Activated CD4-positive, alpha-beta T cell treated with anti-CD3 and anti-CD28 coated beads, Interleukin-2, amount 10 ng/mL, durations not matched to agents 7 days and 5 days (primary cell): ENCODE measurements at places on chromosomes 12 and 14.

DNA sequence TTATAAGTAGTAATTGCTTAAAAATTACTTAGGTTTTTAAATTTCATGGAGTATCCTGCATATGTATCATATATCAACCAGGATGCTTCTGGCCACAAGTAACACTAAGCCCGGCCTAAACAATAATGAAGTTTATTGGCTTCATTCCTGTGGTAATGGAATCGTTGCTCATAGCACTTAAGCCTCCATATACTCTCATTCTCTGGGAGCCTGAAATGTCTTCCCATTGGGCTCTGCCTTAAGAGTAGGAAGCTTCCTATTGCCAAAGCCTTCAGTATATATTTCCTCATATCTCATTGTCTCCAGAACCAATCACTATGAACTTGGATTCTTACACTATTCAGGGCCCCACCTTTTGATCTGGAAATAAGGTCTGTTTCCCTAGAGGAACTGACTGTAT, 83.8 kb upstream of the DNM1L start:
- no peak for DNase-seq

GRCh38 chr14:100654814-100655740, 67.9 kb upstream of the BEGAIN start:
- peak; percentile 51 for DNase-seq

GRCh38 chr12:6377667-6377994, 2.3 kb upstream of the SCNN1A start:
- DNase-seq: no peak

GRCh38 chr12:112851024-112851777, 55.6 kb upstream of the OAS1 start:
- DNase-seq: no peak

DNA sequence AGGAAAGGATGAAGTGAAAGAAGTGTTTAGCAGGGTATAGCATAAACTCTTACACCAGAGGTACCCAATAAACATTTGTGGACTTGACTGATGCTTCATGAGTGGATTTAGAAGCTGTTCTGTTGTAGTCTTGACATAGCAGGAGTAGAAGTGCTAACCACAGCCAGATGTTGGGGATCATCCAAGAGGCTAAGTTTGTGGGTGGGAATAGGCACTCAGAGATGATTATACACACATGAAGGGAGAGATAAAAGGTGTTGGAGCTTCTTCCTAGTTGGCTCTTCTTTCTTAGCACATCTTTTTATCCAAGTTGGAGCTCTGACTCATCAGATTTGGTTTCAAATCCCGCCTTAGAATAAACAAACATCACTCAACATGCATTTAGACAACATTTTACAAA, 166.7 kb upstream of the E2F7 start:
- no peak for DNase-seq

DNA sequence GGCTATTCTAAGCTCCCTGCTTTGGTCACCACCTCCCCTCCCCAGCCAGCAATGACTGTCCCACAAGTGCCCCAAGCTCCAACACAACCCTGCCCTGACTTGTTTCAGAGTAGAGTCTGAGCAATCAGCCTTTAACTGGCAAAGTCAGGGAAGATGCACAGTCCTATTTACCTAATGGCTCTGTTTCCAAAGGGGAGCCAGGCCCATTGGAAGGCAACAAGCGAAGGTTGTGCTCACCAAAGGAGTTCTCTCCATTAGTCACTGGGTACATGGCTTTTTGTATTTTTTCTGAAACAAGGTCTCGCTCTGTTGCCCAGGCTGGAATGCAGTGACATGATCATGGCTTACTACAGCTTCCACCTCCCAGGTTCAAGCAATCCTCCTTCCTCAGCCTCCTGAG, 267.1 kb upstream of the CRY1 start:
- DNase-seq: no peak

DNA sequence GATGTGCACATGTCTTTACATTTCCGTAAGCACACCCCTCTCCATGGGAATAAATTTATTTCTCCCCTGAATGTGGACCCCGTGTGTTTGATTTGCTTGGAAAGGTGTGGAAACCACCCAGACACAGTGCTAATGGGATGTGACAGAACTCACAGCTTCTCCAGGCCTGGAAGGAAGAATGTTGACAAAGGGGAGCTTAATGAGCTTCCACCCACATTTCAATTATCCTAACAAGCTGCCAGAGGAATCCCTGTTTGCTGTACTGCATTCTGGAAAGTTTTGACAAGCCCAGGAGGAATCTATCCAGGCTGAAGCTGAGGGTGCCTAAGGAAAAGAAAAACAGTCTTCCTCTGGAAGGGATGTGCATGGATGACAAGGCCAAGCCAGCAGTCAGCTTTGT, 51.2 kb upstream of the CCDC60 start:
- no peak for DNase-seq

GRCh38 chr12:30816742-30817465, 62.2 kb upstream of the CAPRIN2 start:
- no peak for DNase-seq

DNA sequence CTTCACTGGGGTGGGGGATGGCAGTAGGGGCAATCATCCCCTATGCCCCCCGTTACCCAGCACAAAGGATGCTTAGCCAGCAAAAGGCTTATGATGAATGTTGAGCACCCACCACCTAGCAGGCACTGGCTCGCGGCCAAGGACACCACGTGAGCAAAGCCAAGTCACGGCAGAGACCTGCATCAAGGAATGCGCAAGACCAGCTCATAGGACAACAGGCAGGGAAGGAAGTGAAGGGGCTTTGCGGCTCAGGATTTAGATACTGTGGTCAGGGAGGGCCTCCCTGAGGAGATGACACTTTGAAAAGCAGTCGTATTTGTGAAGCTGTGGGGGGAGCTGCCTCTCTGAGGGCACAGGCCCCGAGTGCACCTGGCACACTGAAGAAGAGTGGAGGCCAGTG, 32.8 kb downstream of the SH2B3 start:
- DNase-seq: no peak

- no peak for DNase-seq
Measured at GRCh38 chr14:37133284-37133913, 39.0 kb downstream of the SLC25A21 start.

GRCh38 chr12:57934819-57935218, 6.5 kb upstream of the ATP23 start:
- no peak for DNase-seq

- DNase-seq: no peak
Measured at GRCh38 chr12:66008985-66009384, 121.6 kb downstream of the LLPH start.

DNA sequence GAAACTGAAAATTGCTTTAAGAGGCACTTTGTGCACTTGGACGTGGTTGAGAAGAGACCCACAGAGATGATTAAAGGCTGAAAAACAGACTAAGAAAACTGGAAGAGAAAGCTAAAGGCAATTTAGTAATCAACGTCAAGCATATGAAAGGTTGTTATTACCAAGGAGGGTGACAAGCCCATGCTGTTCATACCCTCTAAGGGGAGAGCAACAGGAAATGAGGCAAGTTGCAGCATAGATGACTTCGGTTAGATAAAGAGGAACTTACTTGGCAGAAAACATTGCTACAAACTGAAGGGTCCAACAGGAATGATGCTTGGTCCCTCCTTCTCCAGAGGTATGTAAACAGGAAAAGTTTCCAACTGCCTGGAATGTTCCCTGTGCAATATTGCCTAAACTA, 107.8 kb downstream of the DUSP6 start:
- DNase-seq: peak; percentile 60

DNA sequence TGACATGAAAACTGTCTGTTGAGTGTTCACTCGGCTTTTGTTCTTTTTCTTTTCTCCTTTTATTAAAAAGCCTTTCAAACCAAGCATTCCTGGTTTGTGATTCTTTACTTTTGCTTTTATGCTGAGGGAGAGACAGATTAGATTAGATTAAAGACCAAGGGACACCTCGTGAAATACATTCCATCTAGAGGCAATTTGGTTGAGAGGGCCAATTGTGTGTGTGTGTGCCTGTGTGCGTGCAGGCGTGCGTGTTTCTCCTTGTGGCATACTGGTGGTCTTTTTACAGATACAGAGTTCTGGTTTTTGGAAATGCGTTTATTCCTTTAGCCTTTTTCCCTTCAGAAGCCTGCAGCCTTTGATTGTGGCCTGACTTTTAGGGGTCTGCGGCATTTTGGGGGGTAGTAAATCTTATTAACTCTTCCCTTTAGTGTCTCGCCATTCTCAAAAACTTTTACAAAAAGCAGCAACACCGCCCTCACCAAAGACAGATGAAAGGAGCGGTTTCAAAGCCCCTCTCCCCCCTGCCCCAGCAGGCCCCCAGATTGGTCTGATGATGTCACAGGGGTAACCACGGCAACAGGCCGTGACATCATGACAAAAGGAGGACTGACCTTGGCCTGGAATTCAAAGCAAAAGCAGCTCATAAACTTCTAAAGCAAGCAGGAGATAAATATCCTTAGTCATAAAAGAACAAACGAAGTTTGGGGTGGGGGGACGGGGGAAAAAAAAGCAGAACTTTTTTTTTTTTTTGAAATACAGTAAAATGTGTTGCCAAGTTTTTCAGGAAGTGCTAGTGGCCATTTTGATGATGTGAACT, 84.1 kb upstream of the TBX3 start:
- DNase-seq: no peak

DNA sequence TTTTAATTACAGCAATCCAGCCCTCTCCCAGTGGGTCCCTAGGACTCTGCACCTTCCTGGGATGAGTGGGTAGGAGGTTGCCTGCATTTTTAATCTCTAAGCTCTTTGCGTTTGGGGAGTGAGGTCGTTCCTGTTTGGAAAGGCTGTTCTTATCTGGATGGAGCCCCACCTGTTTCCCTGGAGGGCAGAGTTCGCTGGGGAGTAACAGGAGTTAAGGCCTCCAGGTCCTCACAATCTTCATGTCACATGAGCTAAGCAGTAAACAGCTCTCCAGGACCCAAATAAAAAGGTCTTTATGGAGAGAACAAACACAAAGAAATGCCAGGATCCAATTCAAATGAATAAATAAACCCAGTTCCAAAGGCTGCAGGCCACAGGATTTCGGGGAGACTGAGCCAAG, 56.0 kb upstream of the RFLNA start:
- no peak for DNase-seq

DNA sequence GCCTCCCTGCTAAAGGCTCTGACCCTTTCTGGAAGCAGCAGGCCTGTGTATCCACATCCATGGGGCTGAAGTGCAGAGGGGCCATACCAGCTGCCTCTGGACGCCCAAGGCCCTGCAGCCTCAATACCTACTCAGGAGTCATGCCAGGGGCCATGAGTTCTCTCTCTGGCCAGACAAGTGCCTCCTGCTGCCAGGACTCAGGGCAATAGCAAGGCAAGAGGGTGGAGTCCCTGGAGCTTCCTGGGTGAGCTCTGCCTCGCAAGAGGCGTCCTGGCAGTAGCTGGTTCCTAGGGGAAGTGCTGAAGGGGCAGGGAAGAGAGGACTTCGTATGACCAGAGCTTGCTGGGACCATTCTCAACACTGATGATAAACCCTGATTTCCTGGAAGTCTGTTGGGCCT, 10.9 kb upstream of the ENDOU start:
- no peak for DNase-seq

GRCh38 chr12:129534966-129535750, 368.7 kb downstream of the TMEM132D start:
- no peak for DNase-seq

DNA sequence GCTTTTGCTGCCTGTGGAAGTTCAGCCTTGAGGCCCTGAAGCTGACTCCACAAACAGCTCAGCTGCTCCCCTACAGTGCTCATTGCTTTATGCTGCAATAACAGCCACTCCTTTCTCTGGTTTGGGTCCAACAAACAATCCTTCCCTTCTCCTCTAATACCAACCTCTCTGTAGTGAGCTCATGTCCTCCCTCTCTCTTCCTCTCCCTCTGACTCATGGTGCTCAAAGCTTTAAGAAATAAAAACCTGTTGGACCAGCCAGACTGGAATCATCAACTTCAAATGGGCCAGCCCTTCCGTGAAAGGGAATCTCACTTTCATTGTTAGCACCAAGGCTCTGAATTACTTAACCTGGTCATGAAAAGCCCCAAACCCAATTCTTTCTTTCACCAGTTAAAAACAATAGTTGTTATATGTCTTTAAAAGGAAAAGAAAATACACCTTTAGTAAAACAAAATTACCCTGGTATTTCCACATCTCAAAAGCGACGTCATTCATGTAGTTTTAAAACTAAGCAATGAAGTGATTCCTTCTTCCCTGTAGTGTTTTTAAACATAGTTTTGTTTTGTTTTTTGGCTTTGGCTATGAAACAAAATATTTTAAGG, 126.4 kb downstream of the DUSP6 start:
- DNase-seq: no peak

DNA sequence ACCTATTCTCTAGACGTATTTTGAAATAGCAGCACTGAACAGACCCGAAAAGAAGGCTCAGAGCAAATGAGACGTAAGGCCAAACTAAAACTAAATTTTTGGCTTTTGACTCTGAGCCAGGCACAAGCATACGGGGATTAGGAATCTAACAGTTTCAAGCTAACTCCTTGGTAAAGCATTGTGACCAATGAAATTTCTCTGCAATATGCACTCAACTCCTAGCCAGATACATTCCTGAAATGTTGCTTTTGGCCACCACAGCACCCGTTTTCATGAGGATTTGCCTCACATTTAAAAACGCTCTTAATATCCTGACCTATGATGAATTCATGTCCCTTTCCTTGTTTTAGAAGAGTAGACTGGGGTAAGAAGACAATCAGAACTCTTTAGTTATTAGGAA, 53.1 kb upstream of the NPFF start:
- no peak for DNase-seq

DNA sequence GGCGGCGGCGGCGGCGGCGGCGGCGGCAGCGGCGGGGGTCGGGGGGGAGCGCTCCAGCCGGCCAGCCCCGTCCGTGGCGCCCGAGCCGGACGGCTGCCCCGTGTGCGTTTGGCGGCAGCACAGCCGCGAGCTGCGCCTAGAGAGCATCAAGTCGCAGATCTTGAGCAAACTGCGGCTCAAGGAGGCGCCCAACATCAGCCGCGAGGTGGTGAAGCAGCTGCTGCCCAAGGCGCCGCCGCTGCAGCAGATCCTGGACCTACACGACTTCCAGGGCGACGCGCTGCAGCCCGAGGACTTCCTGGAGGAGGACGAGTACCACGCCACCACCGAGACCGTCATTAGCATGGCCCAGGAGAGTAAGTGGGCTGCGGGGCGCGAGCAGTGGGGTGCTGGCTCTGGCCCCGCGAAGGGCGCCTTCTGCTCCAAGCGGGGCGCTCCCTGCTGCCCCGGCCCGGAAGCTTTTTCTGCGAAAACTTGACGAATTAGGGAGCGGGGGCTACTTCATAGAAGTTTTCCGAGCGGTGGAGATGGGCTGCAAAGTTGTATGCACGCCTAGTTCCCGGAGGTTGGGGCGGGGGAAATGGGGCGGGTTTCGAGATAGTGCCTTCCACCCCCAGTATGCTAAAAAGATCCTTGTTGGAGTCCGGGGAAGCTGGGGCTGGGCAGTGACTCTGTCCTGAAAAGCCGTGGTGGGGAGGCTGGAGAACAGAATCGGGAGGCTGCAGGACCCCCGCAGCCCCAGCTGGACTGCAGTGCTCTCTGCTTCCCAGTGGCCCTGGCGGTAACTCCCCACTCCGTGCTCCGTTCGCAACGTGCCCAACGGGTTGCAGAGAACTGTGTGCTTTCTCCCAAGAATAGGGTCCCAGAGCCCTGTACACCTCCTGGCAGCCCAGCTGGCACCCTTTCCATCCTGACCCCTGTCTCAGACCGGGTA, 751 bp downstream of the GDF11 start:
- DNase-seq: peak; percentile 58
